ENCODE measurements at places on chromosomes 7 and 10. TPM values are rescaled to one million over a fixed set of nuclear protein-coding genes. Genes with fewer than 3 reads are reported as not detected.

GRCh38 chr10:109820620-109821405 lies 102.5 kb downstream of the XPNPEP1 start:
- DNase-seq: no peak

SYT15B gene
- total RNA-seq: 0.89 TPM

- no peak for DNase-seq
Observed at GRCh38 chr7:132213583-132213982, 362.7 kb downstream of the PLXNA4 start.

- no peak for DNase-seq
Observed at GRCh38 chr7:130491841-130492522, at the start of gene MEST. Gene MEST, plus strand, starts transcription at chr7:130492085. Its CDS starts 229 bp downstream, at chr7:130492314.

DNA sequence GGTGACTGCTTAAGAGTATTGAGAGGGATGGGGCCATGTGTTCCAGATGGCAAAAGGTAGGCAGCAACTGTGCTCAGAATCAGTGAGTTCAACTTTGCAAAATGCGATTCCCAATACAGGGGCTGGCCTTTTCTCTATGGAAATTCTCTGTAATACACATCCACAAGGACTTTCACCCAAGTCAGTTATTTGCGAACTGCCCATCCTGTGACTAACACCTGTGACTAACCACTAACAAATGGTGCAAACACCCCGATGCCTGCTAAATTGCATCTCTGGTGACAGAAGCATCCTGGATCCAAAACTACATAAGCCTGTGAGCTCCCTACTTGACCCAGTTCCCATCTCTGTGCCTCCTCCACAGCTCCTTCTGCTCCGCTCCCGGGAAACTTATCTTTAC lies 9.0 kb upstream of the CUZD1 start:
- DNase-seq: no peak

- no peak for DNase-seq
Observed at GRCh38 chr10:44552726-44553125, 167.8 kb upstream of the CXCL12 start.

GRCh38 chr7:66202441-66202840 lies 2.7 kb upstream of the TPST1 start:
- no peak for DNase-seq

- no peak for DNase-seq
Observed at GRCh38 chr10:17144757-17145156, 15.1 kb upstream of the CUBN start.

DNA sequence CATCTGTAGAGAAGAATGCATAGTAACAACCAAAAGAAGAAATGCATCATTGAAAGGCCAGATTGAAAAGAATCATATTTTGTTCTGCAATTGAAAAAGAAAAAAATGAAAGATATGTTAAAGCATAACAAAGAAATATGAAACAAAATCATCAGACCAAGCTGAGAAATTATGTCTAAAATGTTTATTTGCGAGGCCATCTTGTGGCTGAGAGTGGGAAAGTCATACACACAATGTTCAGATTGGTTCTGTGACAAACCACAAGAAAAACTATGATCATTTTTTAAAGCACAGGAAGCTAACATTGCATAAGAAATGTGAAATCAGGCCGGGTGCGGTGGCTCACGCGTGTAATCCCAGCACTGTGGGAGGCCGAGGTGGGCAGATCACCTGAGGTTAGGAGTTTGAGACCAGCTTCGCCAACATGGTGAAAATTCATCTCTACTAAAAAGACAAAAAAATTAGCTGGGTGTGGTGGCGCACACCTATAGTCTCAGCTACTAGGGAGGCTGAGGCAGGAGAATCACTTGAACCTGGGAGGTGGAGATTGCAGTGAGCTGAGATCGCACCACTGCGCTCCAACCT lies 36.6 kb downstream of the ABCB5 start:
- peak; percentile 24 for DNase-seq

DNA sequence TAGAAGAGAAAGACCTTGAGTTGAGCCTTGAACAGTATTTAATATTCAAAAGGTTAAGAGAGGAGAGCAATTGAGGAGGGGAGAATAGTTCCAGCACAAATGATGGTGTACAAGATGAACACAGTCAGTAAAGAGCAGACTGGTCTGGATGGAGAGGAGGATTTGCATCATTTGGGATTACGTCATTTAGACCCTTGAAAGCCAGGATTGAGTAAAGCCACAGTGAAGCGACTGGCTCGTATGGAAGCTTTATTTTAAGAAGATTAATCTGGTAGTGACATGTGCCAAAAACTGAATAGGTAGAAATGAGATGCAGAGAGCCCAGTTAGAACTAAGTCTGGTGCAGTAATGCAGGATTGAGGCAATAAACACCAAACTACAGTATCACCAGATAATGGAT lies 52.6 kb downstream of the TRUB1 start:
- DNase-seq: no peak

SEMA3A gene
- total RNA-seq: 105 TPM

DNA sequence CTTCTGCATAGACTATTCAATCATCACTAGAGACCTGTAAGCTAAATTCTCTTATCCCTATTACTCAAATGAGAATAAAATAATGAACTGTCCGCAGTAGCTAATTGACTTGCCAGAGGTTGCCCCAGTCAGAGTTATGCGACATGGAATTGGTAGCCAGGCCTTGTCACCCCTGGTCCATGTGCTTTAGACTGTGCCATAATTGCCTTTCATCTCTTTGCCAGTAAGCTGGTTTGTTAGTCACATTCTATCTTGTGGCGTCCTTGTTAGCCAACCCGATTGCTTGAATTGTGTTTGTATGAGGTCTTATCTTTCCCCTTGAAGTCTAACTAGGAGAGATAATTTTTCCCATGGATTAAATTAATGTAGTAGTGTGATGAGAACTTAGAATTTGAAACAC lies 262.6 kb downstream of the CSTF2T start:
- DNase-seq: no peak

DNA sequence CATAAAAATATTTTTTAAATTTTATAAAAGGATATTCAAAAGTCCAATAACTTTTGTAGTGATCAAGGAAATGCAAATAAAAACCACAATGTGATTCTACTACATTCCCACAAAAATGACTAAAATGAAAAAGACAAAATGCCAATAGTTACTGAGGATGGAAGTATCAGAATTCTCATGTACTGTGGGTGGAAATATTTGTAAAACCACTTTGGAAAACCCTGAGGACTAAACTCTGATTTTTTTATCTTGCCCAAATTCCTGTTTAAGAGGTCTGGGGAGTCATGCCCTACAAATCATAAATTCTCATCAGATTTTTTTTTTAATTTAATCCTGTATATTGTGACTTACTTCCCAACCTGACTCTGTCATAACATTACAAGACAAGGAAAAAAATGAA lies 9.8 kb upstream of the SEMA3D start:
- no peak for DNase-seq

All from dermis microvascular lymphatic vessel endothelial cell (primary cell).